Stromal cell of bone marrow (primary cell): ENCODE measurements at places on chromosomes 1 and 21.

DNA sequence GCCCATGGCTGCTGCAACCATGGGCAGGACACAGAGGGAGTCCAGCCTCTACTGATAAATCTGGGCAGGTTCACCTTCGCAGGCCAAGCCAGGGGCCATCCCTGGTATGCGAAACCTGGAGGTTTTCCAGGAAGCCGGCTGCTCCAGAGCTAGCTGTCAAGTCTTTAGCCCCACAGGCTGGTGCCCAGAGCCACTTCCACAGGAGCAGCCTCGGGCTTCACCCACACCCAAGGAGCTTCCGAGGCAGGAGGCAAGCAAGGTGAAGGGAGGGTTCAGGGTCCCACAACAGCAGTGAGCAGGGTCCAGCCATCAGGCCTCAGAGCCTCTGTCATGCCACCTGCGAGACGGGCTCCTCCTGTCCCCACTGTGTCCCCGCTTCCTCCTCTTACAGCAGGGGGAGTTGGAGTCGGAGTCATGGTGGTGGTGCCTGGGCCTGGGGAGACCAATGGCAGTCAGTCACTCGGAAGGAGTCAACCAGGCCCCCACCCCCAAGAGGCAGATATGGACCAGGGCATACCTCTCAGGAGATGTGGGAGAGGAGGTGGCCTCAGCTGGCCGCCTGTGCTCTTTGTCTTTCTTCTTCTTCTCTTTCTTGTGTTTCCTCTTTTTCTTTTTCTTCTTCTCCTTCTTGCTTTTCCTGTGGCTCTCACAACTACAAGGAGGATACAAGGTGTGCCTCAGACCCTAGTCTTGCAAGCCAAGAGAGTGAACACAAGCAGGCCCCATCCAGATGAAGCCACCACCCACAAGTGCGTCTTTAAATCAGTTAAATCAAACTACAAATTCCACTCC, 2.1 kb downstream of the C1orf35 start:
- no peak for DNase-seq

GRCh38 chr1:15802234-15802965, 5.0 kb downstream of the UQCRHL start:
- DNase-seq = no peak

- DNase-seq = no peak
These were observed 17.6 kb downstream of the SYNJ1 start for GRCh38 chr21:32710069-32710784.

DNA sequence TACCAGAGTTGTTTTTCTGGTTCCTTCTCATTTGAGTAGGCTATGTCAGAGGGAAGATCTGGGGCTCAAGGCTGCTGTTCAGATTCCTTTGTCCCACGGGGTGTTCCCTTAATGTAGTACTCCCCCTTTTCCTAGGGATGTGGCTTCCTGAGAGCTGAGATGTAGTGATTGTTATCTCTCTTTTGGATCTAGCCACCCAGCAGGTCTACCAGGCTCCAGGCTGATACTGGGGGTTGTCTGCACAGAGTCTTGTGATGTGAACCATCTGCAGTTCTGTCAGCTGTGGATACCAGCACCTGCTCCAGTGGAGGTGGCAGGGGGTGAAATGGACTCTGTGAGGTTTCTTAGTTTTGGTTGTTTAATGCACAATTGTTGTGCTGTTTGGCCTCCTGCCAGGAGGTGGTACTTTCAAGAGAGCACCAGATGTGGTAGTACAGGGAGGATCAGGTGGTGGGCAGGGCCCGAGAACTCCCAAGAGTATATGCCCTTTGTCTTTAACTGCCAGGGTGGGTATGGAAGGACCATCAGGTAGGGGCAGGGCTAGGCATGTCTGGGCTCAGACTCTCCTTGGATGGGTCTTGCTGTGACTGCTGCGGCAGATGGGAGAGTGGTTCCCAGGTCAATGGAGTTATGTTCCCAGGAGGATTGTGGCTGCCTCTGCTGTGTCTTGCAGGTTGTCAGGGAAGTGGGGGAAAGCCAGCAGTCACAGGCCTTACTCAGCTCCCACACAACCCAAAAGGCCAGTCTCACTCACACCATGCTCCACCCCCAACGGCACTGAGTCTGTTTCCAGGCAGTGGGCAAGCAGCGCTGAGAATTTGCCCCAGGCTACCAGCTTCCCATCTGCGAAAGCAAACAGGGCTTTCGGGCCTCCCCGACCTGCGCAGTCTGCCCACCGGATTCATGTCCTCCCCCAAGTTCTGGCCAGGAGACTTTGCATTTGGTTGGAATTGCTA, 64.2 kb downstream of the SERINC2 start:
- no peak for DNase-seq

DNA sequence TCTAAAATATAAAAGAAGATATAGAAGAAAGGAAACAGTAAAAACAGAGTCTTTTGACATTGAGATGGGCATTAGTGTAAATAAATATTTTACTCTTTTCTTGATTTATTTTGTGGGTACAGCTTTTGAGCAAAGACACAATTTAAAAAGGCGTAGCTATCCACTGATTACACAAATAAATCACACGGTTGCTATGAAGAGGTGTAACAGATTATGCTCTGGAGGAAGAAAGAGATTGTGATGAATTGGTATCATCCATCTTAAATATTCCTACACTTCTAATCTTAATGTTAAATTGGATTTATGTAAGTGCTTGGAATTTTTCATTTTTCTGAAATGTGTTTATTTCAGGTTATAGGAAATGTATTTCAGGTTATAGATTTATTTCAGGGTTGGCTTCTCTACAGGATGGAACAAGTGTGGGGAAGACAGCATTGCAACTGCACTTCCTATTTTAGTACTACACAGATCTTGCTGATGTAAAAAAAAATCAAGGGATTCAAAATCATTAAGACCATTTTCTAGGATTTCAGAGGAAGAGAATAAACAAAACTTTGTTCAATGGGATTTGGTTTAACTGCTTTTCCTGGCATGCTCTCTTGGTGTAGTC, 15.3 kb downstream of the XCL1 start:
- no peak for DNase-seq

DNA sequence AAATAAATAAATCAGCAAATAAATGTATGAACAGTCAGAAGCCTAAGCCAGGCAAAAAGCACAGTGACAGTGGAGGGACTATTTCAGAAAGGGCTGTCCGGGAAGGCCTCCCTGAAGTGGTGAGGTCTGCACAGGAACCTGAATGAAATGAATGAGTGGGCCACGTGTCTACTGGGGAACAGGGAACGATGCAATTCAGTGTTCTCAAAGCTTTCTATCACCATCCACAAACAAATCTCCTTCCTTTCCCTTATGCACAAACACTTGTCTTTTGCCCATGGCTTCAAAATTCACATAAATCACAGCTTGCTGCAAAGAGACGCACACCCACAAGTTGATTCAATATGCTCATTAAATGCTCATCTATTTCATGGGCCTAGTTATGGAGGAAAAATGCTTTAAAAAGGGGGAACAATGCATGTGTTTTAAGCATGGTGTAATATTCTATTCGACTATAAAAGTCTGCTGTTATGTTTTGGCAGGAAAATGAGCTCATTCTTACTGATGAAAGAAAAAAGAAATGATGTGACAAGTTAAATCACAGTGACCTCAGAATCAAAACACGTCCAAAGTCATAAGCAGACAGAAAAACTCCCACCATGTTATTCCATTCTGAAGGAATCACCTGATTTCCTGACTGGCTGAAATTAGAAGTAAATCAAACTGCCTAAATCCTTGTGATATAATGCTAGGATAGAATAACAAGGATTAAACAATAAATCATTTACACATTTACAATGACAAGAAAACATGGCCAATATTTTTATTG, 21.6 kb downstream of the URB1 start:
- no peak for DNase-seq

- no peak for DNase-seq
These were observed 89.0 kb downstream of the GTF2B start for GRCh38 chr1:88802404-88802803.

- DNase-seq = no peak
These were observed 111.2 kb upstream of the CTTNBP2NL start for GRCh38 chr1:112284796-112285195.

- no peak for DNase-seq
These were observed 24.8 kb upstream of the SELENON start for GRCh38 chr1:25774921-25775771.

DNA sequence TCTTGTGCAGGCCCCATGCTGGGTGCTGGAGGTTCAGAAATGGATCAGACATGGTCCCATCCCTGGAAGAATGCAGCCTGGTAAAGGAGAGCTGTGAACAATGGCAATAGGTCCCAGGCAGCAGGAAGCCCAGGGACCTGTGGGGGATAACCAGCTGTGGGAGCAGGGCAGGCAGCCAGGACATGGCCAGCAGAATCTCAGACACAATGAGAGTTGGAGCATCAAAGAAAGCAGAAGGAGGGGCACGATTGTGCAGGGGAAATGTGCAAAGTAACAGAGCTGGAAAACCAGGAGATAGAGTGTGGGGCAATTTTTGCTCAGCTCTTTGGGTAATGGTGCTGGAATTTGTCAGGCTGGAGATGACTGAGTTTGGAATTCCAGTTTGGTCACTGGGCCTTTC, 44.3 kb downstream of the C8B start:
- no peak for DNase-seq

GRCh38 chr1:19087737-19088594, 122.1 kb downstream of the UBR4 start:
- no peak for DNase-seq

- no peak for DNase-seq
These were observed 31.6 kb downstream of the LRP8 start for GRCh38 chr1:53296117-53296749.

GRCh38 chr1:201673915-201674314, 135.0 kb downstream of the NAV1 start:
- DNase-seq = no peak

GRCh38 chr21:14762327-14762726, 216.2 kb upstream of the SAMSN1 start:
- DNase-seq = no peak

- DNase-seq = no peak
These were observed 377.7 kb upstream of the KAZN start for GRCh38 chr1:14220811-14221210.
